CD4-positive, alpha-beta T cell treated with Interleukin-4 for 4 hours (primary cell): ENCODE measurements at places on chromosomes 4 and X.

DNA sequence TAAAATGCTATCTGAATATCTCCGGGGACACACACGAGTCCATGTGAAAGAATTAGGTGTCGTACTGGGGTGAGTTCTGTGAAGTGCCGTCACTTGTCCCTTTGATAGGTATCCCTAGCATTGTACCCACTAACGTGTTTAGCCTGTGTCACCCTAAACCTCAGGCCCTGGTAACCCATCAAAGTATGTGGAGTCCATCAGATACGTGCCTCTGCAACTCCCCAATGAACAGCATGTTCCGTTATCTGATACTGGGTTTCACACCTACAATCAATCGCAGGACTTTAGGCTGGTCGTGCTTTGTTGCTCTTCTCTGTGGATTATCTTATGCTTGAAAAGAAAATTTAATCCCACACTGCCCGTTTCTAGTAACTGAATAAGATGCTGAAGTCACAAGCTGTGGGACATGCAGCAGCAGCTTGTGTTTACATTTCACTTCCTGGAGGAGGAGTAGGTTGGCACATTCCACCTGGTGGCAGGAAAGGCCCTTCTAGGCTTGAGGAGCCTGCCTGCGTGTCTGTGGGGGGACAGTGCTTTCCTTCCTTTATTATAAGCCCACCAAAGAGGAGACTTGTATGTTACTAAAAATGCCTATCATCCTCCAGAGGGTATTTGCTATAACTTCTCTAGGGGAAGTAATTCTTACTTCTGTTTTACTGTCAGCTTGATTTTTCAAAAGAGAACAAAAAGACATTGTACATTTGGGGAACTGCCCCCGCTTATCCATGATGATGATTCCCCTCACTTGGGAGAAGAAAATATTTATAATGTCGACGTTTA is 127.2 kb downstream of the FNIP2 start:
- no peak for DNase-seq

DNA sequence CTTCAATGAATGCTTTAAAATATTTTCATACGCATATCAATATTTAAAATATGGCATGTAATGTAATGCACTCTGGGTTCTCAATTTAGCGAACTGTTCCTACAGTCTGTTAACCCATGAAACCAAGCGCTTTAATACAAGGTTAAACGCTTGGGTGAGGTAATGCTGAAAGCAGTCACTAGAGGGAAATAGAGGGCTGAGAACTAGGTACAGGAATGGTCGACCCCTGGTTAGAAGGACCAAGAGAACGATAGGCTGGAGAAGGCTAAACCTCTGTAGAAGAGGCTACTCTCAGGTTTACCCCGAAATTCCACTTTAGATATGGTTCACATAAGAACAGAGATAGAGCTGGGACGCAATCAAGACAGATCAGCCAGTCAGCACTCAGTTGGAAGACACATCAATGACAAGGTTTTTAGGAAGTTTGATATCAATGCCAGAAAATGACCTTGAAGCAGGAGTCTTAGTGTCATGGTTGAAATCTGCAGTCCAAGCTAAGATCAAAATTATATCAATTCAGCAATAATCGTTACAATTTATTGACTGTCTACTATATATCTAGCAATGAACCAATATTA is 26.9 kb downstream of the ARSJ start:
- DNase-seq, result peak; percentile 29

DNA sequence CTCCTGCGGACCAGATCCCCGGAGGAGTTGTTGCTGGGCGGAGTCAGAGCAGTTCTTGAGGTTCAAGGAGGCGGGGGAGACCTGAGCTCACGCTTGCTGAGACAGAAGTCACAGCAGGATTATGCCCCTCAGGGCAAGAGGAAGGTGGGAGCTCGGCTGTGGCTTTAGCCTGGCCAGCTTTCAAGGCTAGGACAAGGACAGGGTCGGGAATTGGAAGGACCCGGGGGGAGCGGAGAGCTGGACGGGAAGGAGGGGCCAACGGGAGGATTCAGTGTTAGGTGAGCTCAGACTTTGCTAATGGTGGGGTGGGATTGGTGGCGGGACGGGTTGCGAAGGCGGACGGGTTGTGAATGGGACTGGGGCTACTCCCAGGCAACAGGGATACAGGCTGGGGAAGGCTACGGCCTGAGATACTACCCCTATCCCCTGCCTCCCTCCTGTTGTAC is at the start of gene RIBC1:
TSS of gene RIBC1 (plus strand) at position 13 of the 446 bp plus-strand sequence. CDS start 3,404 bp downstream, outside the sequence.
- no peak for DNase-seq

DNA sequence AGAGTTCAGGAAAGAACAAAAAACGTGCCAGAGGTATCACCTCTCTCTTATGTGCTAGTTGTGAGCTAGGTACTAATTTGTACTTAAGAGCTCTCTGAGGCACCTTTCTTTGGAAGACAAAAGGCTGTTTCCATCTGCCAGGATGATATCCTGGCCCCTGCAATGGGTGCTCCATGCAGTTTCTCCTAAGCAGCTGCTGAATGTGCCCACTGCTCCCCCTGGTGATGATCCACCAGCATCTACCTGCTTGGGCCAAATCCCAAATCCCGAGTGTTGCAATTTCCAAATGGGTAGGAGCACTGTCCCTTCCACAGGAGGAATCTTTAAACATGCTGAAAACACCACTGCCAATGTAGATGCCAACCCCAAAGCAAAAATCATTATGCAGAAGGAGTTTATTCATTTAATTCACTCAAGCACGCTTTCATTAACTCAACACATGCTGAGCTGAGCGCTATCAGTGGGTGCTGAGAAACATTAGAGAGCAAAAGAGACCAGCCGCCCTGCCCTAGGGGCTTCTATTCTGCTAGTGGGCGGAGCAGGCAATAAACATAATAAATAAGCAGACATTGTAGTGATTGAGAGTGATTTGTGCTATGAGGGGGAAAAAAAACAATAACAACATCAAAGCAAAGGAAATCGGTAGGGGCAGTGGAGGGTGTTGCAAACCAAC is 69.6 kb upstream of the C4orf50 start:
- DNase-seq, result no peak

DNA sequence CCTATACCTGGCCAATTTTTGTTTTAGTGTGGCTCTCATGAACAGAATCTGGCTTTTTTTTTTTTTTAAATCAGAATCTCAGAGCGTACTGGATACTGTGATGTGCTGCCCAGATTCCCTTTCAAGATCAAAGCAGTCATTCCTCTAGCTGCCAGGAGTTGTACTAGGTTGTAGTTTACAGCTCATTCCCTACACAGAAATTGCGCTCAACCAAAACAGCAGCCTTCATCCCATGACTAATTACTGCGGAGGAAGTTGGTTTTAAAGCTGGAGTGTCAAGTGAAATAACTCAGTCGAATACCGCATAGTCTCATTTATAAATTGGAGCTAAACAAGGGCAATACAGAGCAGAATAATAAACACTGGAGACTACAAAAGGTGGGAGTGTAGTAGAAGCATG is 12.2 kb upstream of the TMPRSS11B start:
- no peak for DNase-seq

DNA sequence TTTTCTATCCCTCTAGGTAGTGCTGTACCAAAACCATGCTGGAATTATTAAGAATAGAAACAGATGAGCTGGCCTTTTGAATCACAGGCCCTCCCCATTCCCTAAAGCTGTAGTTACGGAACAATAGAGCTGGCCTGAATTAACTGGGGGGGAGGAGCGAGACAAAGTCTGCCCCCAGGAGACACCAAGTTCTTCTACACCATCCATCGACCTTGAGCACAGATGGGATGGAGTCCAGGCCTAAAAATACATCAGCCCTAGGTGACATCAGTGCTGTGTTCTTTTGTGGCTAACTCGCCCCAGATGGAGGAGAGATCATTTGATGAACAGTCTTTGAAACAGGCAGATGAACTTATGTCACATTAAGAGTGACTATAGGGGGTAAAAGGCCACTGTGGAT is 49.6 kb downstream of the LHFPL1 start:
- DNase-seq, result no peak

DNA sequence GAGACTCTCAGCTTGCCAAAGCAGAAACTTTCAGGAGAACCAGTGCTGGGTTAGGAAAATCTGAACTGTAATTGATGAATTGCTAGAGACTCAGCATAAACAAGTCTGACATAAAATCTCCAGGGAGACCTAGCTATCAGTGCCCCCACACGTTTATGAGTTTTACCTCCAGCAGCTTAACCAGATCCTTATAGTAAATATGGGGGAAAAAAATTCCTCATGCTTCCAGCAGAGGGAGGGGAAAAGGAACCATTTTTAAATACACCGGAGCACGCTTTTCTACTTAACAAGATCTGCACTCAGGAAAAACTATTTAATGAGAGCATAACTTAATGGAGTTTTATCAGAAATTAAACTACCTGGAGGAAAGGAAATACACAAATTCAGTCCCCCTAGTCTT is 1040.7 kb upstream of the INTU start:
- DNase-seq, result no peak

DNA sequence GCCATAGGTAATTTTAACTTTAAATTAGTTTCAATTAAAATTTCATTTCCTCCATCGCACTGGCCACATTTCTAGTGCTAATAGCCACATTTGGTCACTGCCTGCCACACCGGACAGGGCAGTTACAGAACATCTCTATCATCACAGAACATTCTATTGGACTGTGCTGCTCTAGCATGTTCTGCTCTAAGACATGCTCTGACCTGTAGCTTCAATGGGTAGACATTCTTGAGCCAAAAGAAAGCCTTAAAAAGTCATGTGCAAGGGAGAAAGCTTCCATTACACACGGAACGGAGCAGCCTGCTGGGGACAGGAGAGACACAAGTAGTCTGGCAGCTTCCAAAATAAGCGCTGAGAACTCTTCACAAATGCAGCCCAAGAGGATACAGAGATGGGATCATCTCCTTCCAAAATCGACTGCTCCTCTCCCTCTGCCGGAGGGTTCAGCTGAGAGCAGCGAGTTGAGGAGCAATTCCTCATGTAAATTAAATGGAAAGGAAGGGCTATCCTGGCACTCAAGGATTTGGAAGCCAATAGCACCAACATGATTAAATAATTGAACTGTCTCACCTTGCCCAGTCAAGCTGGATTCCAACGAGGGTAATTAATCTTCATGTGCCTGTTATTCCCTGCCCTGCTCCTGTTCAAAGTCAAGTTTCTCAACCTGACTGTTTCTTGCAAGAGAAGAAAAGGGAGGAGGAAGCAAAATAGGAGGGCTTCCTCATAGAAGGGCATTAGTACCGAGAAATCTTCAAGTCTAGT is 336.4 kb upstream of the NOCT start:
- DNase-seq, result no peak

GRCh38 chr4:178086320-178086719 is 644.1 kb upstream of the AGA start:
- DNase-seq, result no peak

- no peak for DNase-seq
Observed at GRCh38 chrX:152897222-152898131, at the start of gene ZNF185. Gene ZNF185, plus strand, starts transcription at chrX:152898067. Its CDS starts 16,423 bp downstream, at chrX:152914490.

- DNase-seq, result no peak
Observed at GRCh38 chrX:40908857-40909475, 173.6 kb upstream of the MED14 start.

- DNase-seq, result no peak
Observed at GRCh38 chrX:71917621-71918343, 7.1 kb downstream of the NHSL2 start.

- DNase-seq, result no peak
Observed at GRCh38 chrX:15523088-15523487, 22.5 kb downstream of the BMX start.

GRCh38 chr4:137610960-137611359 is 78.7 kb upstream of the PCDH18 start:
- DNase-seq, result no peak

GRCh38 chrX:25052798-25053534 is 37.2 kb upstream of the ARX start:
- no peak for DNase-seq

DNA sequence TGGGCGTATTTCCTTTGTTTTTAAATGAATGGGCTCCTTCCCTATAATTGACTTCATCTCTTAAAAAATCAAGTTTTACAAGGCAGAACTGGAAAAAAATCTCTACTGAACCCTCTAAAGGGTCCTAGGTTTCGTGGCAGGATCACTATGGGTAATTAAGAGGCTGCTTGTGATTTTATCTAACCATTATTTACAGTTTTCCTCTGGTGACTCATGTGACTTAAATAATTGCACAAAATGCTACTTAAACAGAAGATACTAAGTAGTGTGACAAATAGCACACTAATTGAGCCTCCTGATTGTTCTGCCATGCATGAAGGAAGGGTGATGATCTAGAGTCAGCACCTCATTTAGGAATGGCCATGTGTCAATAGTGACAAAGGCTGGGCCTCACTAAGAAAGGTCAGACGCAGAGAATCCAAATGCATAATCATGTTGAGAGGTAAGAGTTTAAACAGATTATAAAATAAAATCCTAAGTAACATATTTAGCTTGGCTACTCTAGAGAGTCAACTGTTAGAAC is 35.5 kb downstream of the OFD1 start:
- DNase-seq, result no peak

- DNase-seq, result no peak
Observed at GRCh38 chrX:20637351-20637750, 370.6 kb upstream of the RPS6KA3 start.

DNA sequence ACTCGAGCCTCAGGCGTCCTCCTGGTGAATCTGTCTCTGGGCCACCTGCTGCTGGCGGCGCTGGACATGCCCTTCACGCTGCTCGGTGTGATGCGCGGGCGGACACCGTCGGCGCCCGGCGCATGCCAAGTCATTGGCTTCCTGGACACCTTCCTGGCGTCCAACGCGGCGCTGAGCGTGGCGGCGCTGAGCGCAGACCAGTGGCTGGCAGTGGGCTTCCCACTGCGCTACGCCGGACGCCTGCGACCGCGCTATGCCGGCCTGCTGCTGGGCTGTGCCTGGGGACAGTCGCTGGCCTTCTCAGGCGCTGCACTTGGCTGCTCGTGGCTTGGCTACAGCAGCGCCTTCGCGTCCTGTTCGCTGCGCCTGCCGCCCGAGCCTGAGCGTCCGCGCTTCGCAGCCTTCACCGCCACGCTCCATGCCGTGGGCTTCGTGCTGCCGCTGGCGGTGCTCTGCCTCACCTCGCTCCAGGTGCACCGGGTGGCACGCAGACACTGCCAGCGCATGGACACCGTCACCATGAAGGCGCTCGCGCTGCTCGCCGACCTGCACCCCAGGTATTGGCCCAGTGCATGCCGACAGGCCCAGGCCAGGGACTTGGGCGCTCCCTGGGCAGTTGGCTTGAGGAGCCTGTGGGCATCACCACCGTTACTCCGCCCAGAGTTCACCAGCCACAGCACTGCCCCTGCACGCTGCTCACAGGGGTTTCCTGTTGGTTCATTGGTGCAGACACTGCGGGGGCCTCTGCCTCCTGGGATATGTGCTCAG is 1.1 kb downstream of the GPR78 start:
- no peak for DNase-seq

DNA sequence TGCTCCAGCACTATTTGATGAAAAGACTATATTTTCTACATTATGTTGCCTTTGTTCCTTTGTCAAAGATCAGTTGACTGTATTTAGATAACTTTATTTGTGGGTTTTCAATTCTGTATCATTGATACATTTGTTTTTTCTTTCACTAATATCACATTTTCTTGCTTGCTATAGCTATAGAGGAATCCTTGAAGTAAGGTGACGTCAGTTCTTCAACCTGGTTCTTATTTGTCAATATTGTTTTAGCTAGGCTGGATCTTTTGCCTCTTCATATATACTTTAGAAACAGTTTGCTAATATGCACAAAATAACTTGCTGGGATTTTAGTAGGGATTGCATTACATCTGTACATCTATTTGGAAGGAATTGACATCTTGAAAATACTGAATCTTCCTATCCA is 21.0 kb downstream of the TECRL start:
- DNase-seq, result no peak
